CD4-positive, alpha-beta T cell treated with Interleukin-1 beta for 1 hour (primary cell): ENCODE measurements at places on chromosomes 2 and 18.

DNA sequence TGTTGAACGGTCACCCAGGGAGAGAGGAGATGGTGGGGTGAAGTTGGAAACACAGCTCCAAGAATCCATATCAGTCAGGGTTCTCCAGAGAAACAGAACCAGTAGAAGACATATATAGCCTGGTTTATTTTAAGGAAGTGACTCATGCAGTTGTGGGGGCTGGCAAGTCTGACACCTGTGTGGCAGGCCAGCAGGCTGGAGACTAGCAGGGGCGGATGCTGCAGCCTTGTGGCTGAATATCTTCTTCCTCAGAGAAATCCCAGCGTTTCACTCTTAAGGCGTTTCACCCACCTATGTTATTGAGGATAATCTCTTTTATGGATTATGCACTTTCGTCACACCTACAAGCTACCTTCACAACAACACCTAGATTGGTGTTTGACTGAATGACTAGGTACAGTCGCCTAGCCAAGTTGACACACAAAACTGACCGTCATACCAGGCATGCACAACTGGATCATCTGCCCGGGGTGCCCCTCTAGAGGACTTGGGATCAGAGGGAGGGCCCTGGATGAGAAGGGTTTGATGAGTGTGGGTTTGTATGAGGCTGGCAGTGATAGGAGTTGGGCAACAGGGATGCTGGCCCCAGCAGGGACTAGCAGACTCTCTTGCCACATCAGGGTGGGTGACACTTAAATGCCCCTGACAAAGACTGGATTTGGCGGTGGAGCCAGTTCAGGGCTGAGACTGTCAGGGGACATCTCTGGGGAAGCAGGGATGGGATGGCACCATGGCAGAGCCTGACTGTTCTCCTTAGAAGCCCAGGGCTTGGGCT, 23.4 kb downstream of the MROH2A start:
- DNase-seq: no peak

GRCh38 chr2:37119157-37119556, 34.8 kb downstream of the GPATCH11 start:
- no peak for DNase-seq

- no peak for DNase-seq
These were observed 18.0 kb upstream of the YWHAQ start for GRCh38 chr2:9648821-9649220.

- DNase-seq: peak; percentile 70
These were observed 7.4 kb downstream of the CTDSP1 start for GRCh38 chr2:218406949-218407618.

GRCh38 chr18:47160256-47160655, 10.0 kb upstream of the HDHD2 start:
- DNase-seq: no peak
